ENCODE measurements at places on chromosomes 6 and 20.

DNA sequence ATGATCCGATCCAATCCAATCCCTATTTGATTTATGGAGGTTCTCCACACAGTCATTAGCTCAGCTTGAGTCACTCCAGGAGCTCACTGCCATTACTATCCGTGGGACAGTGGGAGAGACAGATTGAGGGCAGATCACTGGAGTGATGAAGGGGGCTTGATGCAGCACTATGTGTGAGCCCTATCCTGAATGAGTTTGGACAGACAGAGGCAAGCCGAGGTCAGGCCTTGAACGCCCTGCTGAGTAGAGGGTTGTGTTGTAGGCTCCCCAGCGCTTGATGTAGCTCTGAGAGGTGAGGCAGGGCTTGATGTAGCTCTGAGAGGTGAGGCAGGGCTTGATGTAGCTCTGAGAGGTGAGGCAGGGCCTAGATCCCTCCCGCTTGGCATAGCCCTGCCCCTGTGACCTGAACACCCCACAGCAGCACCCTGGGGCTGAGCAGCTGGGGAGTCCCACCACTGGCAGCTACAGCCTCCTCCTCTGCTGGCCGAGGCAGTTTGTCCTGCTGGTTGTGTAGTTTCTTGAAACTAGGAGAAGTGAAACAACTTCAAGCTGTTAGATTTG lies 58.7 kb downstream of the ZFAND3 start:
- no peak for DNase-seq

GRCh38 chr6:18259675-18260447 lies 4.5 kb downstream of the DEK start:
- no peak for DNase-seq

DNA sequence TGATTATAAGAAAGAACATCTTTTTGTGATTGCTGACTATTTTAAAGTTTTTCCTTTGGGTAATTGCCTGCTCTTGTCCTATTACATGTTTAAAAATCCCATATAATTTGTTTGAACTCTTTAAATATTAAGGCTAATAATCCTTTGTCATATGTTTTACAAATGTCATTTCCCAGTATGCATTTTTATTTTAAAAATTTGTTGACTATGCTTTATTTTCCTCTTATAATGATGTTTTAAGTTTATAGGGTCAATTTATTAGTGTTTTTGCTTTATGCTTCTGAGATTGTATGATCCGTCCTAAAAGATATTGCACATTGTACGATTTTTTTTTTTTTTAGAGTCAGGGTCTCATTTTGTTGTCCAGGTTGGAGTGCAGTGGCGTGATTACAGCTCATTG lies 297.2 kb downstream of the RNF144B start:
- DNase-seq = no peak

GRCh38 chr6:15351631-15352030 lies 105.8 kb downstream of the JARID2 start:
- DNase-seq = no peak

DNA sequence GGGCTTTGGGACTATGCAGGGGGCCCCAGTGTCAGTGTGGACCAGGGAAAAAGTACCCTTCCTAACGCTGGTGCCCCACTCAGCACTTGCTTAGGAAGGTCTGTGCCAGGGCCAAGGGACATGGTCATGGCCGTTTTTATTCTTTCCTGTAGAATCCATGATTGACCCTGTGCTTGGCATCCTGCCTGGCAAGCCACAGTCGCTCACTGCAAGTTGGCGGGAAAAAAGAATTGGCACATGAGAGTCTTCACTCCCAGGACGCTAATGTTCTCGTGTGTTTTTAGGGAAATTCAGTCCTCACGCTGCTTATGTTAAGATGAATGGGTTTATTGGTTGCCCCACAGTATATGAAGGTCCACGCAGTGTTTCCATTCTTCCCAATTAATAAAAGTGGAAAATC lies 253.4 kb downstream of the CDH4 start:
- DNase-seq = no peak

- no peak for DNase-seq
Measured at GRCh38 chr6:36929152-36929551, 25.4 kb upstream of the PI16 start.

DNA sequence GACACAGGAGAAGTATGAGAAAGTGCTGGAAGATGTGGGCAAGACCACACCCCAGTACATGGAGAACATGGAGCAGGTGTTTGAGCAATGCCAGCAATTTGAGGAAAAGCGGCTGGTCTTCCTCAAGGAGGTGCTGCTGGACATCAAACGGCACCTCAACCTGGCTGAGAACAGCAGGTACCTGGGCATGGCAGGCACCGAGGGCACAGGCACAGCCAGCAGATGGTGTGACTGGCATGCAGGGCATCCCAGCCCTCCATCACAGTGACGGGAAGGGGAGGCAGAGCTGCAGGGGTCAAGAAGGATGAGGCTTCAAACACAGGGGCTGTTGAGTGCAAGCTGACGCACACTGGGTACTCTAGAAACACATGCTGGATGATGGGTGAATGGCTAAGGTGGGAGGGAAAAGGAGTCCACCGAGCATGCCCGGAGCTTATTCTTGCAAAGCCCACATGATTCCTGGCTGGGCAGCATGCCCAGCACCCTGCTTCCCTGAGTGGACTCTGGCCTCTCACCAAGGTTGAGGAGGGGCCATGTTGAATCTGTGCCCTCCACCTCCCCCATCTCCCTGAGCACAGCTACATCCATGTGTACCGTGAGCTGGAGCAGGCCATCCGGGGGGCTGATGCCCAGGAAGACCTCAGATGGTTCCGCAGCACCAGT lies 26.3 kb downstream of the SPDEF start:
- no peak for DNase-seq

- DNase-seq = no peak
Measured at GRCh38 chr6:129507846-129508245, 202.1 kb downstream of the ARHGAP18 start.

DNA sequence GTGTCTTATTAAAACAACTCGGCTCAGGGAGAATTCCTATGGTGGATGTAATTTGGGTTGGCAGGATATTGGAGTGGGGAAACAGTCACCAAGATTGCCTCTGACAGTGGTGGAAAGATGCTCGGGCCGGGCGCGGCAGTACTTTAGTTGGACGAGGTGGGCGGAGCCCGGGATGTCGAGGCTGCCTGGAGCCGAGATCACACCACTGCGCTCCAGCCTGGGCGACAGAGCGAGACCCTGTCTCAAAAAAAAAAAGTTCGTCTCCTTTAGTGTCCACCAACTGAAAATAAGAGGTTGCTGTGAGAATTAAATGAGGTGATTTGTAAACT lies 621 bp downstream of the NOL7 start:
- DNase-seq = no peak

DNA sequence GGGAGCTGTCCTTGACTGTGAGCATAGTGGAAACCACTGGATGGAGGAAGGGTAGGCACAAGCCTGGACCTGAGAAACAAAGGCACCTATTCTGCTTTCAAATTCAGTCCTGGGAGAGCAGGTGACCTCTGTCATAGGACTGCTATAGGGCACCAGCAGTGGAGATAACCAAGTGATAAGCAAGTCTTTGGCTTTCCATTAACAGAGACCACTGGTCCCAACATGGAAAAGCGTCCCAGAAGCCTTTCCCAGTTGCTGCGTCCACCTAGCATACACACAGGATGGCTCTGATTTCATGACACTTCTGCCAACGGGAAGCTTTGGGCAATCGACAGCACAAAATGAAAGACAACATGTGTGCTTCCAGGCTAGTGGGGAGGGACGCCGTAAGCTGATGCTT lies 8.9 kb downstream of the SLC22A3 start:
- DNase-seq = no peak

- DNase-seq = no peak
Measured at GRCh38 chr20:10861619-10862018, 187.8 kb upstream of the JAG1 start.

GRCh38 chr6:44431118-44431725 lies 43.7 kb downstream of the CDC5L start:
- DNase-seq = peak; percentile 45

DNA sequence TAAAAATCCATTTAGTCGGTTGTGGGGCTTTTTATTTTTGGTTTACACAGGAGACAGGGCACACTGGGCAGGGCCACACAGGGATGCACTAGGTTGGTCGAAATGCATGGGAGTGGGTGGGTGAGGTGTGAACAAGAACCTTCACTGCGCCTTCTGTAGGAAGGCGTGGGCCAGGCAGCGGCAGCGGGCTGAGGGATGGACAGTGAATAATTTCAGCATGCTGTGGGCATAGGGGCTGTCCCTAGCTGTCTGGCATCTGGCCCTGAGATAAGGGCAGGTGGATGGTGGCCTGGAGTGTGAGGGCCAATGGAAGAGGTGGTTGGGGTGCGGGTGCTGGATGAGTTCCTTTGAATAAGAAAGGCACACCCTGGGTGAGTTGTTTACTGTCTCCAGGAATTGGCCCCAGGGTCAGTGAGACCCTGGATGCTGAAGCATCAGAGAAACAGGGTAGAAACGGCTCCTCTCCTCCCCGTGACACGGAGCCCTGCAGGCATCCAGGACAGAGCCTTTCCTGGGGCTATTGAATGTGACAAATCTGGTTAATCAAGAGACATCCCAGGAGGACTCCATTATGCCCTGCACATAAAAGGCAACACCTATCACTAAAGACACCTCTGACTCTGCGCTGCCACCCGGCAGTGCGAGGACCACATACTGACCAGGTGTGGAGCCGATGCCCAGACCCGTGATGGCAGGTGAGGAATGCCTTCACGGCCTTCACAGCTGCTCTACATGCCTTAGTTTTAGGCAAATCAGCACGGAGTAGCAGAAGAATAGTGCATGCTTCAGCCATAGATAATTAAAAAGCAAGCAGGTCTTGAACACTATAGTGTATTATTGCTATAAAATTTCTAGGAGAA lies 123.0 kb upstream of the SNX9 start:
- DNase-seq = no peak

- DNase-seq = no peak
Measured at GRCh38 chr6:13261464-13261994, 66.8 kb downstream of the TBC1D7 start.

GRCh38 chr20:38997622-38998021 lies 35.5 kb downstream of the DHX35 start:
- no peak for DNase-seq
